ENCODE measurements at places on chromosomes 12 and 14.

GRCh38 chr12:69341328-69341727 lies 6.9 kb upstream of the LYZ start:
- DNase-seq: no peak

- DNase-seq: no peak
Measured at GRCh38 chr14:79544698-79545070, 666.6 kb downstream of the DIO2 start.

DNA sequence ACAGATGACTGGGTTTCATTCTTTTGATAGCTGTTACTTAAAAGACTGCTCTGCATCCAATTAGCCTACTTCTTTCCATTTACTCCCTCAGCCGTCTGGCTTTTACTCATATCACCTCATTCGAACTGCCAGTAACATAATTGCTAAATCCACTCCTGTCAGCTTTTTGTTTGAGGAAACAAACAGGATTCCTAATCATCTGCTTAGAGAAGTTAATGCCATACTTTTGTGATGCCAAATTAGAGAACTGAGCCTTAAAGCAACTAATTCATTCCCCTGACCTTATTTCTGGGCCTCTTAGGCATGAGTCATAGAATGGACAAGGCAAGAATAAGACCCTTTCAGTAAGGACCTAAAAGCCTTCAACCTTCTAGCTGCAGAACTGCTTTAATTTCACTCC lies 2.9 kb downstream of the OXA1L start:
- no peak for DNase-seq

DNA sequence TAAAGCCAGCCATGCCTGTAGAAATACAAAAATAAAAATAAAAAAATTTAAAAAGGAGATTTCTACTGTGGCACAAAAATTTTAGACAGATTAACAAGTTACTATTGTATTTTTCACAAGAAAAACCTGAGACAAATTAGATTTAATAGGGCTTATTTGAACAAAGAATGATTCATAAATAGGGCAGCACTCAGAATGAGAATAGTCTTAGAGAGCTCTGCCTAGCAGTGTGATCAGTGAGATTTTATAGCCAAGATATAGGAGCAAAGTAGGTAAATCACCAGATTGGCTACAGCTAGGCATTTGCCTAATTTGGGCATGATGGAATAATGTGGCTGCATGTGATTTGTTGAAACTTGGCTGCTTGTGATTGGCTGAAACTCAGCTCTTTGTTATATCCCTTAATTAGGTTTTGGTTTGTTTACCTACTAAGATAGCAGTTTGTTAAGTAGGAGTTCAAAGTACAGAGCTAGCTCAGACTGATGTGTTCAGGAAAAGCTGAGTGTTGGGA lies 279.7 kb upstream of the TMTC1 start:
- DNase-seq: no peak

DNA sequence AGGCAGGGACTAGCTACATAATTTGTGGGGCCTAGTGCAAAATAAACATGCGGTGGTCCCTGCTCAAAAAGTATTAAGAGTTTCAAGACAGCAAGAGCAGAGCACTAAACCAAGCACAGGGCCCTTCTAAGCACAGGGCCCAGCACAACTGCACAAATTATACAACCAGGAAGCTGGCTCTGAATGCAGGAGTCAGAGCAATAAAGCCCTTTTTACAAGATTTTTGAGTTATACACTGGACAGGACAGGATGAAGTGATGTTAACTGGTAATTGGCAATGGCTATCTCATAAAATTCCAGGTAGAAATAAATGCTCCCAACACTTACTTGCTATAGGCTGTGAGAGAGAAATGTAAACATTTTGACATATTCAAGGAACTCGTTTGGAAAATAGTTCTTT lies 86.2 kb upstream of the GPHB5 start:
- no peak for DNase-seq

GRCh38 chr14:31880935-31881334 lies 196.2 kb upstream of the ARHGAP5 start:
- no peak for DNase-seq
